Endothelial cell of umbilical vein (primary cell): ENCODE measurements at places on chromosomes 6 and 20. TPM values are rescaled to one million over a fixed set of nuclear protein-coding genes. Genes with fewer than 3 reads are reported as not detected.

The GNAS-AS1 gene
- total RNA-seq: 0.58 and 0.74 TPM in 2 replicates

The HTR1B gene
- total RNA-seq: 54.7 and 57.5 TPM in 2 replicates

GRCh38 chr6:125835221-125835744 is 44.5 kb downstream of the NCOA7 start:
- DNase-seq: peak; percentile 91

DNA sequence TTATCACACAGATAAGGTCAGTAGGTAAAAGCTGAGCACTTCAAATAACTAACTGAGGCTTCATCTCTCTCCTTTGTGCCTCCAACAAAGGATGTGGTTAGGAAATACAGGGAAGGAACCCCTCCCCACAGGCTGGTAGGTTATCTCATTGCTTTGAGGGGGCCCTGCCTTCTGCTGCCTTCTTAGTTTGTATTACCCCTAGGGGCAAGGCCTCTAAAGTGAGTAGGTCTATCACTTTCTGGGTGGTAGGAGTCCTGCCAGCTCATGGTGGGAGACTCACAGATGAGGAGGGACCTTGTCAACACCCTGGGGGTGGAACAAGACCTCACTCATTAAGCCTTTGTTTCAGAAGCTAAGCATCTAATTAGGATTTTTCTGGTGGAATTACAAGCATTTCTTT is 34.6 kb downstream of the EDN1 start:
- no peak for DNase-seq

- no peak for DNase-seq
Measured at GRCh38 chr20:40637176-40637575, 51.9 kb downstream of the MAFB start.

The FAM210B gene
- 37.6 and 44.5 TPM in 2 replicates for total RNA-seq

DNA sequence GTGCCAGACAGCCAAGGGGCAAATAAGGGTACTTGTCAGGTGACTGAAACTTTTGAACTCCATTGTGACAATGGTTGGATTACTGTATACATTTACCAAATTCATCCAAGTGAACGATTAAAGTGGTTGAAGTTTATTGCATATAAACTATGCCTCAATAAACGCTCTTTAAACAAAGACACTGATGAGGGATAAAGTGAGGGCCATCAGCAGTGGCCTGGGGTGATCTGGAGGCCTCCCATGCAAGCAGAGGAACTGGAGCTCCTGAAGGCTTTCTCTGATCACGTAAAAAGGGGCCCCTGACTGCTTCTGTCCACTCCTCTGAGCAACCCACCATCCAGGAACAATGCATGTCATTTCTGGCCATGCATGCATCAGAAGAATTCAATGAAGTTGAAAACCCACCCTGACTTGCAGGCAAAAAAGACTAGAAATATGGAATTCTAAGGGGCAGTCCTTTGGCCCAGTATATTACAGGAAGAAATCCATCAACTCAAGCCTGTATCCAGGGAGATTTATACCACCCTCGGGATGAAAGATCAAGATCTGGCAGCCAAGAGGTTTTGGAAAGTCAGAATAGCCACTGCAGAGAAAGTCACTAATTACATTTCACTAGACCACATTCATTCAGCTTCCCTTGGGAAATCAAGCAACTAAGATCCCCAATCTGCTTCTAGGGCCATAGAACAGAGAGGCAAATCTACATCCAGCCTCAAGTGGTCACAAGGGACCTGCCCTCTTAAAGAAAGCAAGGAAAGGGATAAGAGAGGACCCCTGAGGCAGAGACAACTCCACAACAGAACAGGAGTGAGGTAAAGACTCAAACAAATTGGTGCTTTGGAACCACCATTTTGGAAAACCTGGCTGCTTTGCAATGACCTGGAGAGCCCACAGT is 31.7 kb upstream of the RAB22A start:
- DNase-seq: no peak

The FAM83B gene
- not detected in 2 replicates for total RNA-seq

DNA sequence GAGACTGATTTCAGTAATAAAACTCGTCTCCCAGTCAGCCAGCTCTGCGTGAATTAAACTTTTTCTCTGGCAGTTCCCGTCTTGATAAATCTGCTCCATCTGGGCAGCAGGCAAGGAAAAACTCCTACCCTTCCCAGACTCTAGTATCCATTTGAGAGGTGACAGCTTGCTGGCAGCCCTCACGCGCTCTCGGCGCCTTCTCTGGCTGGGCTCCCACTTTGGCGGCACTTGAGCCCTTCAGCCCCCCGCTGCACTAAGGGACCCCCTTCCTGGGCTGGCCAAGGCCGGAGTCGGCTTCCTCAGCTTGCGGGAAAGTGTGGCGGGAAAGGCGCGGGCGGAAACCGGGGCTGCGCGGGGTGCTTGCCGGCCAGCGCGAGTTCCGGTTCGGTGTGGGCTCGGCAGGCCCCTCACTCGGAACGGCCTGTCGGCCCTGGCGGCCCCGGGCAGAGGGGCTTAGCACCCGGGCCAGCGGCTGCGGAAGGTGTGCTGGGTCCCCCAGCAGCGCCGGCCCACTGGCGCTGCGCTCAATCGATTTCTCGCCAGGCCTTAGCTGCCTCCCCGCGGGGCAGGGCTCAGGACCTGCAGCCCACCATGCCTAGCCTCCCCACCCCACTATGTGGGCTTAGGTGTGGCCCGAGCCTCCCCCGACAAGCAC is 21.8 kb upstream of the GMPR start:
- peak; percentile 41 for DNase-seq

The TFAP2C gene
- not detected in 2 replicates for total RNA-seq

DNA sequence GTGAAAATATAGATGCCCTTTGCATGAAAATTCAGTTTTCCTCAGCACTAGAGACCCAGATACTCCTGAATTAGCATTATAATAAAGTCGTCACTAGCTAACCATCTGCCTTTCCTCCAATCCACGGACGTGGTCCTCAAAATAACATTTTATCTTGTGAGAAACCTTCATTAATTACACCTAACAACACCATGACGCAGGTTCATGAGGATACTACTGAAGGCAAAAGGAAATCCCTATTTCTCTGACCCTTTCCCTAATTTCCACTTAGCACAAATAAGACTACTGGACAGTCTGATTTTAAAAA is 1.3 kb upstream of the PNISR start:
- no peak for DNase-seq

- no peak for DNase-seq
Measured at GRCh38 chr6:53287336-53288225, 61.2 kb downstream of the ELOVL5 start.

DNA sequence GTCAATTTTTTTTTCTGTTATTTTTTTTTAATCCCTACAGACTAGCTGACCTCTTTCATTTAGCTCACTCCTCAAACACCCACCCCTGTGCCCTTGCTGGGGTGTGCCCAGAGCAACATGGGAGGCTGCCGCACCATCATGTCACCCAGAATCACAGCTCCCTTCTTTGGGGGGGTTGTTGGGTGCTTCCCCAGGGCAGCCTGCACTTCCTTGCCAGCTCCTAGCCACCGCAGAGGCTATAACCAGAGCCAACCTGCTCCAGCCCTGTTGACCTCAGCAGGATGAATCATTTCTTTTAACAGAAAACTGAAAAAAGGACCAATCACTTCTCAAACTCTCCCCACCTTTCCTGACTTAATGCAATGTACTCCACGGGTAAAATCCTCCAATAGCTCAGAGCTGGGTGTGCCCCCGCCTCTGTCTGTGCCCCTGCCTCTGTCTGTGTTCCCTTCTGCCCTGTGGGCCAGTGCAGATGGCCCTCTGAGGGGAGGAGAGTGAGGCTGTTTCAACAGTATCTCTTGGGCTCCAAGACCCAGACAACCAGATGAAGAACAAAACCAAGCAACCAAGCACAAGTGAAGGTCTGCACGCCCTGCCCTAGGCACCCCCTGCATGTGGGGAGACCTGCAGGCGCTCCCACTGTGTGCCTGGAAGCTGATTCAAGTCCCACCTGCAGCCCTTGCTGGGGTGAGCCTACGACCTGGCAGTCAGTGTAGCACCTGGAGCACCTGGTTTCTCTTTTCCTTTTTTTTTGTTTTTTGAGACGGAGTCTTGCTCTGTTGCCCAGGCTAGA is 67.7 kb downstream of the PYGB start:
- no peak for DNase-seq

- no peak for DNase-seq
Measured at GRCh38 chr6:167073679-167074274, 49.1 kb upstream of the CCR6 start.

- DNase-seq: no peak
Measured at GRCh38 chr6:149184523-149184922, 133.0 kb upstream of the TAB2 start.

DNA sequence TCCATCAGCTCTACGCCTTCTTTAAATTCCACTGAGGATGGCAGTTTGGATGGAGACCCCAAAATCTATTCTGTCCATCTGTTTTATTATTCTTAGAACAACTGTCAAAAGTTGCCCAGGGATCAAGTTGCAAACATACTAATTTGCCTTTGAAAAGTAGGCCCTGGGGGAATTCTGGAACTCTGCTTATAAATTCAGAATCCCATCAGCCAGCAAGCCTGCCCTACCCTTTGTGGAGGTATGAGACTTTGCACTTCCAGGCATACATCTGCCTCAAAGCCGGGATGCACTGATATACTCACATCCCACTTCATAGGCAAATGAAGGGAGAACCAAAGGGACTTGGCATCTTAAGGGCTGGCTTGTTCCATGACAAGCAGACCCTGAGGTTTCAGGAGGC is 93.6 kb downstream of the INSM1 start:
- no peak for DNase-seq

The LRRC73 gene
- 0.25 and 0.58 TPM in 2 replicates for total RNA-seq

DNA sequence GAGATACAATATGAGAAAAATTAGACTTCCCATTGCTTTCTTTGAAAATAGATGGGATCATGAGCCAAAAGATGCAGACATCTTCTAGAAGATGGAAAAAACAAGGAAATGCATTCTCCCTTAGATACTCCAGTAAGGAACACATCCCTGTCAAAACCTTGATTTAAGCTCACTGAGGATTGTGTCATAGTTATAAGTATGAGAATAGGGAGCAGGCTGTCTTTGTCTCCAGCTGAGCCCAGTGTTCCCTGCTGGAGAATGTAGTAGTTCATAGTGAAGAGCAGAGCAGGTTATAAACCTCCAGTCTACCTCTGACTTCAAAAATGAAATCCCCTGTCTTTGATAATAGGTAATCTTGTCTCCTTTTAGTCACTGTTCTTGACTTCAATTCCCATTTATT is 589.9 kb downstream of the PHF3 start:
- no peak for DNase-seq

DNA sequence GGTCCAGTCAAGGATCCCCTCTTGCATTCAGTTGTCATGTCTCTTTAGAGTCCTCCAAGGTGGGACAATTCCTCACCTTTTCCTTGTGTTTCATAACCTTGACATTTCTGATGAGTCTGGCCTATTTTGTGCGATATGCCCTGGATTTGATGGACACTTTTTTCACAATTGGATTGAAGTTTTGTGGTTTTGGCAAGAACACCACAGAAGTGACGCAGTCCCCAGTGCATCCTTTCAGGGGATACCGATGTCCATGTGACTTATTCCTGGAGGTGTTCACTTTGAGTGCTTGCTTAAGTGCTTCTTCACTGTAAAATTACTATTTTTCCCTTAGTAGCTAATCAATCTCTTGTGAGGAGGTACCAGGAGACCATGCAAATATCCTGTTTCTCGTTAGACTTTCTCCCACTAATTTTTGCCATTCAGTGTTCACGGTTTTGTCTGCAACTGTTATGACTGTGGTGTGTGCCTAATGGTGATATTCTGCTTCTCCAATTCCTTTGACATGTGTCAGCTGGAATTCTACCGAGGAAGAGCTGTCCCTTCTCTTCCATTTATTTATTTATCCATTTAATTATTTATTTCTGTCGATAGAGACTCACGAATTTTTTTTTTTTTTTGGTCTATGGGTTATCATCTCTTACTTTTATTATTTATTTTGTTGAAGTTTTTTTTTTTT is 30.8 kb downstream of the BPIFB4 start:
- no peak for DNase-seq

DNA sequence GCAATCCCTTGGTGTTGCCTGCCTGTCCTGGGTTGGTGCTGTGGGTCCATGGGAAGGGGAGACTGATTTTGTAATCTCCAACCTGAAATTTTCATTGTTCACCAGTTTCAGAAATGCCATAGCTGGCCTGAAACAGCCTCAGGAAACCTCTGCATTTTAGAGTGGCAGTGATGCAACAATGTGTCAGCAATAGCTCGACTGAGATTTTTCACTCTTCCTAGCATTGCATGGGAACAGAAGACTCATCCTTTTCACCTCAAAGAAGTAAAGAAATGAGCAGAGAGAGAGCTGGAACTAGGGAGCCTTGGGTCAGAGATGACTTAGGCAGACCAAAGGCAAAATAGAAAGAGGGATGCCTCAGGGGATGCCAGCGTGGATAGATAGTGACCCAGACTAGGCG is 23.7 kb upstream of the TMEM14A start:
- no peak for DNase-seq
